ENCODE measurements at places on chromosomes 2 and 18. TPM values are rescaled to one million over a fixed set of nuclear protein-coding genes. Genes with fewer than 3 reads are reported as not detected.

LRRTM1 gene
- not detected for total RNA-seq

VIT gene
- not detected for total RNA-seq

NMUR1 gene
- not detected for total RNA-seq

MAL gene
- not detected for total RNA-seq

UGP2 gene
- 42.3 TPM for total RNA-seq

PMS1 gene
- total RNA-seq = 14.2 TPM

SERPINB3 gene
- total RNA-seq = not detected

DHRS9 gene
- total RNA-seq = 0.13 TPM

FAM237A gene
- not detected for total RNA-seq
